ENCODE measurements at places on chromosomes 1 and 21.
A peak's percentile ranks its signal among the peaks of the same experiment; 100 is the strongest.

GRCh38 chr1:48092401-48092800 lies 95.2 kb upstream of the TRABD2B start:
- no peak for DNase-seq

- no peak for DNase-seq
These were observed 71.6 kb upstream of the TRAPPC10 start for GRCh38 chr21:43940329-43941050.

DNA sequence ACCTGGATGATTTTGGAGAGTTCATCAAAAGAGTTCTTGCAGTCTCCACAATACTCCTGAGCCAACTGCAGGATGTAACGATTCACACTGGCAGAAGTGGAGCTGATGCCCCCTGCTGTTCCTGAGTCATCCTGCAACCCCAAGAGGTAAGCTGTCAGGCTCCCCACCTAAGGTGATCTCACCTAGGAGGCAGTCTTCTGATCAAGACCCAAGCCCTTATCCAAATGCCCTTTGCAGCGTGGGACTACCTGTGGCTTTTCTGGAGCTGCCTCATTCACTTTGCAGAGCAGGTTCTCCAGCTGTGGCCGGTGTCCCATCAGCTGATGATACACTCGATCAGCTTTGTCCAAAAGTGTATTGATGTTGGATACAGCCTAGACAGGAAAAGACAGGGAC lies 96.4 kb downstream of the UBR4 start:
- DNase-seq, result peak; percentile 61

DNA sequence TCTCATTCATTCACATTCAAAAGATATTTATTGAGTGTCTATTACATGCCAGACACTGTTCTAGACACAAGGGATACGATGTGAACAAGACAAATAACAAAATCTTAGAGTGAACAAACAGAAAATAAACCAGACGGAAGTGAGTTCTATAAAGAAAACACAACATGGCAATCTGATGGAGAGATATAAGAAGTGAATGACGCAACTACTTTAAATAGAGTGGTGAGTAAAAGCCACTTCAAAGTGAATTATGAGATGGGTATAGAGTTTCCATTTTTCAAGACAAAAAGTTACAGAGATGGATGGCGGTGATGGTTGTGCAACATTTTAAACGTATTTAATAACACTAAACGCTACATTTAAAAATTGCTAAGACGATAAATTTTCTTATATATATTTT lies 75.4 kb downstream of the CEP170 start:
- no peak for DNase-seq

GRCh38 chr21:34923202-34923601 lies 125.9 kb downstream of the RUNX1 start:
- DNase-seq, result no peak

DNA sequence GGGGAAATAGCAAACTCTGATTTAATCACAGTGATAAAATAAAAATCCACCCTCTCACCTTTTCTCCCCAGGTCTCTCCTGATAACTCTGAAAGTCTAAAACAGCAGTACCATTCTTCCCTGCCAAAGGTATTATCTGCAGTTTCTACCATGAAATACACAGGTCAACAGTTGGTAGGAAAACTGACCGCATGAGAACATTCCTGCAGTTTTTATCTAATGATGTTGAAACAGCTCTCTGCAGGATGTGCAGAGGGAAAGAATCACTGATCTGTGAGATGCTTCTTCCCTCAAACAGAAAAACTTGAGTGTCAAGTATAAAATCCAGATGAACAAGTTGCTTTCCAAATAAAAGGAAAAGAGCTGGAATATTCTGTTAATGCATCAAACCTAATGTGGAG lies 39.1 kb downstream of the KCNJ6 start:
- no peak for DNase-seq

DNA sequence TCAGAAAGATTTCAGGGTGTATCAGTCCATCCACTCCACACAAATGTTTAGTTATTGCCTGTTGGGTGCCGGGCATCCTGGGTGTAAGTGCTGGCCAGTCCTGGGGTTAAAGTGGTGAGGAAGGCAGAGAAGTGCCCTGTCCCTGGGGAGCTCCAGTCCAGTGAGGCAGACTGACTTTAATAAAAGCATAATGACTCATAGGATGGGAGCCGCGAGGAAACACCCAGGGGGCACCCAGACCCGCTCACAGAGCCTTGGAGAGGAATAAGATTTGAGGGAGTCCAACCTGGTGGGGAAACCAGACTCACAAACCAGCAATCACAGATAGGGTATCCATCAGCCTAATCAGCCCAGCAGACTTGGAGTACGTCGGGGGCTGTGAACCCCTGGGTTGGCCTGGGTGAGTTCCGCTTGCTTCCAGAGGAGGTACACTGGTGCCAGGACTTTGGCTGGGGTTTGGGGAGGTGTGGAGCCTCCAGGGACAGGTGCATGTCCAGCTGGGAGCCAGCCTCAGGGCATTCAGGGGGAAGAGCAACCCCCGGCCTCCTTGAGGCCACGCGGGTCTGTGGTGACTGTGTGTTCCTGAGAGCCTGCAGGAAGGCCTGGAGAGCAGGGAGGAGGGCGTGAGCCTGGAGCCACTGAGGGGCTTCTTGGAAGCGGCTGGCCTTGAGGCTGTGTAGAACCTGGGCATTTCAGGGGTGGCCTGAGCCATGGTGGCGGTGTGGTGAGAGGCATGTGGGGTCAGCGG lies 3.7 kb downstream of the PEAR1 start:
- DNase-seq, result no peak

- DNase-seq, result no peak
These were observed 6.3 kb downstream of the MORN1 start for GRCh38 chr1:2384941-2385481.

- DNase-seq, result no peak
These were observed 1561.5 kb downstream of the MRPL39 start for GRCh38 chr21:24045775-24046215.

- DNase-seq, result no peak
These were observed 51.5 kb upstream of the RAVER2 start for GRCh38 chr1:64693406-64693805.

- no peak for DNase-seq
These were observed 30.9 kb downstream of the PDE9A start for GRCh38 chr21:42684109-42684916.

- DNase-seq, result no peak
These were observed 17.2 kb upstream of the NFASC start for GRCh38 chr1:204853436-204853835.

GRCh38 chr1:235946571-235946981 lies 79.9 kb upstream of the LYST start:
- no peak for DNase-seq

GRCh38 chr1:154998818-154999570 lies 3.6 kb upstream of the ZBTB7B start:
- DNase-seq, result peak; percentile 80

GRCh38 chr1:115669886-115670285 lies 28.1 kb downstream of the VANGL1 start:
- DNase-seq, result no peak

GRCh38 chr1:147189514-147189913 lies 17.2 kb upstream of the PRKAB2 start:
- no peak for DNase-seq

- no peak for DNase-seq
These were observed 79.0 kb downstream of the ST3GAL3 start for GRCh38 chr1:43786201-43786958.

- DNase-seq, result no peak
These were observed 3.1 kb upstream of the ELF3 start for GRCh38 chr1:202007304-202007703.

DNA sequence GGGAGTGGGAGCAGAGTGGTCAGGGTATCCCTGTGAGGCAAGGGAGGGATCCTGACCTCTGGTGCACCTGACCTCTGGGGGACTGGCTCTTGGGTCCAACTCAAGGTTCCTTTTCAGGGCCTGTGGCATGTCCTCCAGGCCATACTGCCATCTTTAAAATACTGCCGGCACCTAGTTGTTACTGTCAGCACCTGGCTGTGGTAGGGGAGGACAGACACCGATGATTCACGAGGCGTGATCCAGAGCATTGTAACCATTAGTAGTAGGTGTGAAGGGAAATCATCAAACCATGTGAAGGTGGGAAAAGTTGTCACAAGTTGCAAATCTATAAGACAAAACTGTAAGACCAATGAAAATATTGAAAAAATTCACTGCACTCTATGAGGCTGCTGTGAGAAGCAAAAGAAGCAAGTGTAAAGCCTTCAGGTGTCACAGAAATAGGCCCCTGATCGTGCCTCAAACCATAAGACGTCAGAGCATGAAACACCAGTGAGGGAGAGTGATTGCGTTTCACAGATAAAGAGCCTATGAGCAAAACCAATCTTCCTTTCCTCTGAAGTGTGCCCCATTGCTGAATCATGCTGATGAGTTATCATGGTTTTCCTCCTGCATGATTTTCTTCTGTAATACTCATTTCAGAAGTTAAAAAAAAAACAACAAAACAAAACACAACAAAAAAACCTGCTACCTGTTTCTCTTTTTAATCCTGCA lies 55.3 kb downstream of the CDC7 start:
- no peak for DNase-seq

DNA sequence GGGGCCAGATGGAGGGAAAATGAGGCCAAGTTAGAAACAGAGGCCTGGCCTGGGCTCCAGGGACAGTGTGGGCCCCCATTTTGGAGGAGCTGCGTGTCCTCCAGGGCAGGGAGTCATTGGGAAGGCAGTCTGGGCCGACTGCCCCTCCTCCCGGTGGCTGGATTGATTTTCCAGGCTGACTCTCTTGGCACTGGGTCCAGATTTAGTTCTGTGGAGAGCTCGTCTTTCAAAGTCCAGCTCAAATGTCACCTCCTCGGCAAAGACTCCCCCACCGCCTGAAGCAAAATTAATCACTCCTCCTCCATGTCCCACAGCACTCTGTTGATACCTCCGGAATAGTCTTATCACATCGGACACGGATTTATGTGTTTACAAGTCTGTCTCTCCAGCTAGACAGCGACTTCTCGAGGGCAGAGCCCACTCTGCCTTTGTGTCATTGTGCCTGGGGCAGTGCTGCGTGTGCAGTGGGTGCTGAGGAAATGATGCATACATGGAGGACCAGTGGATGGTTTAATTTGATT lies 175.1 kb downstream of the CAMTA1 start:
- no peak for DNase-seq

- DNase-seq, result no peak
These were observed 228.3 kb upstream of the ZP4 start for GRCh38 chr1:238119060-238119459.

DNA sequence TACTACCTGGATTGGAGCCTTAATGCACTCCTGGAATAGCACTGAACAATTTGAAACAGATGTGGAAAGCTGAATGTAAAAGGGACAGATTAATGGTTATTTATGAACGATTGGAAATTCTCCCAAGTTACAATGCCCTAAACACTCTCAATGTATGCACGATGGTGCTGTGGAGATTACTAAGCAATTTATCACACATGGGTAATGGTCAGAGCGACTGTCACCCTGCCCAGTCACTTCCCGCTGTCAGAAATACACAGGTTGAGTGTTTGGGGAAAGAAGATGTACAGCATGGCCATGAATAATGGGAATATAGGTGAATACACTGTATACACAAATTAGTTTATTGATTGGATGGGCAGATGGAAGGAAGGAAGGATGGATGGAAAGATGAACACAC lies 342.4 kb downstream of the VAV3 start:
- no peak for DNase-seq

DNA sequence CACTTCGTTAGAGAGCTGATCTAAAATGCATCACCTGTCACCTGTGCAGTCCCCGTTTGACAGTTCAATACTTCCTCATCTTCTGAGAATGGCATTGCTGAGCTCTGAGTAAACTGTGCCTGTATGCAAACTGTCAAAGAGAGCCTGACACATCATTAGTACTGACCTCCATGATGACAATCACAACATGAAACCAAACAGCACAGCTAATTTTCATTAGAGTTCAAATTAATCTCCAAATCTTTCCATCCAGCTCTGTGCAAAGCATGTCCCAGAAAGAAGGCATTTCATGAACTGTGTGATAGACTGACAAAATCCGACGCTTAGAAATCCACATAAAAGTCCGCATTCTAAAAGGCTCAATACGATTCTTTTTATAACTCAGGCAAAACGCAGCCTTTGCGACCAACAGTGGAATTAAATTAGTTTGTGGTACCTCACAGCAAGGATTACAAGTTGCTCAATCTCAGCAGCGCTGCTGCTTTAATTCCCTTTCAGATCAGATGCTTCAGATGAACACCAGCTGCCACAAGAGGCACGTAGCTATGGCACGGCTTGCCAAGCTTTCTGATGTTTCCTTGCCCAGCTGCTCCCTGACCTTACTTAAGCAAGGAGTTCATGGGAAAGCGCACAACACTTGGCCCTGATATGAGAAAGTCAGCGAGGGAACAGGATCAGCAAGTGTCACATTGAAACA lies 765.5 kb upstream of the PRMT6 start:
- no peak for DNase-seq

DNA sequence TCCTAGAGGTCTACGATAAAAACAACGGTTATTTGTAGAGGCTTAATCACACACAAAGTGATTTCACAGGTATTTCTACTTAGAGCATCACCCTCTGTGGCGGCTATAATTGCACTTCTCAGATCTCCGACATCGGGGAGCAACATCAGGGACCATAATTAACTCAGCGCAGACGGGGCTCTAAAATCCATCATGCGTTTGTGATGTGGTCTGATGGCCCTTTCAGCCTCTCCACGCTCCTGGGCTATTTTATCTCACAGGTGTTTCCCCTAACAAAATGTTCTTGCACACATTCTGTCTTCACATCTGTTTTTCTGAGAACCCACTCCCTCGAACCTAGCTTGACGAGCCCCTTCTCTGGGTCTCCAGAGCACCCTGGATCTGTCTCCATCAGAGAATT lies 146.3 kb upstream of the DUSP10 start:
- DNase-seq, result peak; percentile 12

- DNase-seq, result no peak
These were observed 550.6 kb downstream of the MATN1 start for GRCh38 chr1:30172757-30173156.

DNA sequence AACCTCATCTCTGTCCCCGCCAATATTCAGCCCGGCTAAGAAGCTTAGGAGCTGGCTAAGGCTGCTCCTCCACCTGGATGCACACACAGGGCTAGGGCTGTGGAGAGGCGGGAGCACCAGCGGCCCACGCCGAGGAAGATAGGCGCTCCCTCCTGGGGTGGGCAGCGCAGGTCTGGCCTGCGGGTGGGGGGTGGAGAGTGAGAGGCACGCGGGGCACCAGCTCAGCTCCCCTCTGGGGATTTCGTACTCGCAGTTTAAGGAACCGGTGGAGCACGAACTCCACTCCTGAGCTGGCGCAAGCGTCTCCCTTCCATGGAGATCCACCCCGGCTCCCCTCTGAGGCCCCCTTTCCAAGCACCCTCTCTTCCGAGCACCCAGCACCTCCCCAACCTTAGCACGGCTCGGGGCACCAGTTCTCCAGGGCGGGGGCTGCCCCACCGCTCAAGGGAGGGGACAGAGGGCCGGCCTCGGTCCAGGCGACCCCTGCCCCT lies 433 bp upstream of the KAZN start:
- no peak for DNase-seq

Measured in germinal center (tissue), 1 donor.